ENCODE measurements at places on chromosomes 11 and 22. TPM values are rescaled to one million over a fixed set of nuclear protein-coding genes. Genes with fewer than 3 reads are reported as not detected.

Gene UBQLN3
- total RNA-seq = not detected

Gene MIOX
- total RNA-seq = not detected

Gene GPR137
- 52.0 TPM for total RNA-seq

Gene PNPLA5
- total RNA-seq = 0.07 TPM

Gene PACSIN3
- total RNA-seq = 30.6 TPM
